ENCODE measurements at places on chromosomes 6 and 20.

DNA sequence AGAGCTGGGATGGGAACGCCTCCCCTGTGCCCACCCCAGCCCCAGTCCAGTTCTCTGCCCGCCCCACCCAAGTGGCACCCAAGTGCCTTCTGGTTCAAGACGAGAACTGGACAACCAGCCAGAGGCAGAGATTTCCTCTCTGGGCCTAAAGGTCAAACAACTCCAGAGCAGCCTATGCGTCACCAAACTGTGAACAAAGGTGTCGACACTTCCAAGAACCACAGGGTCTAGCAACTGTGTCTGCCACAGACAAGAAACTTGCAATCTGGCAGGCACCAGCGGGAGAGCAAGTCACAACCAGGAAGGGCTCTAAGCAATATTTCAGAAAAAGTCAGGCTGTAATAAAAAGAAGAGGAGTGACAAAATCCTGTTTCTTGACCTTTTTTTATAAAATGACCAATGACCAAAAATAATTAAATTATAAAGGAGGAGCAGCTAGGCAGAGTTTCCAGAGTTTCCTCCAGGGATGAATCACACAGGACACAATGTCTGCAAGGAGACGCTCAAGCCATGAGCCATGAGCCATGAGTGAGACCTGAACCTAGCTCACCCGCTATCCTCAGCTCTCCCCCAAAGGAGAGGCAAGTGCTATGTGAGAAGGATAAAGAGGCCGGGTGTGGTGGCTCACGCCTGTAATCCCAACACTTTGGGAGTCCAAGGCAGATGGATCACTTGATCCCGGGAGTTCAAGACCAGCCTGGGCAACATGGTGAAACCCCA is 11.1 kb downstream of the EDEM2 start:
- peak; percentile 40 for DNase-seq

- no peak for DNase-seq
Observed at GRCh38 chr6:21151530-21151929, 442.0 kb upstream of the SOX4 start.

- no peak for DNase-seq
Observed at GRCh38 chr6:1393641-1394283, 4.4 kb downstream of the FOXF2 start.

DNA sequence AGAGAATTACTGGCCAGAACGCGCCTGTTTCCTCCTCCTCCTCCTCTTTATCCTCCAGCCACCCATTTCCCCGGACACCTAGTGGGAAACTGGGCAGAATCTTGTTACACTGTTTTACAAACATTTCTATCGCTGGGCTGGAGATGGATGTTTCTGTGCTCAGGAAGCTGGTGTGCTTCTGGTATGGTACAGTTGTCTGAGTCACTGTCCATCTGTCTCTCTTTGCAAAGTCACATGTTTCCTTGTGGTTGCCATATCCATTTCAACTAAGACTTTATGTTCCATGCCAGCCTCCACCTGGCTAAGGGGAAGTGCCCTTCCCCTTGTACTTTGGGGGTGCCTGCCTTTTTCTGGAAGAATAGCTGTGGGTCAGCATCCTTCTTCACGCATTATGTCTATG is 52.9 kb upstream of the SLC22A16 start:
- DNase-seq: peak; percentile 47

GRCh38 chr6:14569394-14569793 is 451.8 kb downstream of the CD83 start:
- peak; percentile 37 for DNase-seq

- DNase-seq: no peak
Observed at GRCh38 chr20:7330850-7331249, 563.4 kb downstream of the BMP2 start.

- DNase-seq: peak; percentile 81
Observed at GRCh38 chr6:31680226-31681134, at the start of gene LY6G5C. Gene LY6G5C (minus strand): TSS chr6:31681067. CDS start chr6:31680373, 694 bp downstream.

DNA sequence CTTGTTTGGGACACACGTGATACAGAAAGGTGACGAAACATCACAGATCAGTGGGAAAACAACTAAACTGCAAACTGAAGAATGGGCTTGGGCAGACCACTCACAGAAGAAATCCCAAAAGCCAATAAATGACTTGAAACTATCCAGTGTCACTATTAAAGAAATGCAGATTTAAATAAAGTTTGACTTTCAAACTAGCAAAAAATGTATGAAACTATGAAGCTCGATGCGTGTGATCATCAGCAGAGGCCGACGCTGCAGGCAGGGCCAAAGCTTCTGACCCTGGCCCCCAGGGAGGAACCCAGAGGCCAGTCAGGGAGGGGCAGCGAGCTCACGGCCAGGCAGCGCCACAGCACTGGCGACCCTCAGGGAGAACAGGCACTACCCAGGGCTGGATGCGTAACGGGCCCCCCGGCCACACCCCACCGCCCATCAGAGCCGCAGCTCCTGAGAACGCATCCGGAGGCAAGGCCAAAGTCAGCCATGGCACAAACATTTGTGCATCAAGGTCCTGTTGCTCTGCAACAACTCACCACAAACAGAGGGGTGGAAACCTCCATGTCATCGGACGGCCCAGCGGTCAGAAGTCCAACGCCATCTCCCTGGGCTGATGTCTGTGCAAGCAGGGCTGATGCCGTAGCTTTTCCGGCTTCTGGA is 94.1 kb downstream of the YTHDF1 start:
- no peak for DNase-seq

- DNase-seq: no peak
Observed at GRCh38 chr20:13791540-13792459, 7.0 kb downstream of the NDUFAF5 start.

GRCh38 chr6:155317186-155317585 is 2.9 kb upstream of the TFB1M start:
- no peak for DNase-seq

DNA sequence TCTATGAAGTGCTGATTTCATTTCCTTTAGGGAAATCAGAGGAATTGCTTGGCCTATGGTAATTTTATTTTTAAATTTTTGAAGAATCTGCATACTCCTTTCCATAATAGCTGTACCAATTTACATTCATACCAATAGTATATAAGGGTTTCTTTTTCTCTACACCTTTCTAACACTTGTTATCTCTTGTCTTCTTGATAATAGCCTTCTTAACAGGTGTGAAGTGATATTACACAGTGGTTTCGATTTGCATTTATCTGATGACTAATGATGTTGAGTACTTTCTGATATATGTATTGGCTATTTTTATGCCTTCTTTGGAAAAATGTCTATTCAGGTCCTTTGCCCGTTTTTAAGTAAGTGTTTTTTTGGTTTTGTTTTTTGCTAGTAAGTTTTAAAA is 40.8 kb downstream of the SMAP1 start:
- no peak for DNase-seq

GRCh38 chr6:121335087-121336008 is 1.1 kb upstream of the TBC1D32 start:
- DNase-seq: no peak

- no peak for DNase-seq
Observed at GRCh38 chr6:31734247-31734820, 2.0 kb downstream of the CLIC1 start.

DNA sequence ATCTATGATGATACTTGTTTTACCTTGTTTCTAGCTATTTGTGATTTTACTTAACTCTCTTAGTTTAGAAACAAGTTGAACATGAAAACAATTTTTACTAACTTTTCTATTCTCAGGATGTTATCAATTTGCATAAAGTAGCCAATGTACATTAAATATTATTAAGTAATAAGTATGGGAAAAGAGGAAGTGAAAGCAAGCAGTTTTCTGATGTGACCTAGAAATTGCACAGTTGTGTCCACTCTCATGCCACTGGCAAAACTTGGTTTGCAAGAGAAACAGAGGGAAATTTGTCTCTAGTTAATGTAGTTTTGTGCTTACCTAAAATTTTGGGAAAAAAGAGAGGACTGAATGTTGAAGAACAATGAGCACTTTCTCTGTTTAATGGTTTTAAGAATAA is 19.2 kb upstream of the TSPYL1 start:
- DNase-seq: peak; percentile 70

DNA sequence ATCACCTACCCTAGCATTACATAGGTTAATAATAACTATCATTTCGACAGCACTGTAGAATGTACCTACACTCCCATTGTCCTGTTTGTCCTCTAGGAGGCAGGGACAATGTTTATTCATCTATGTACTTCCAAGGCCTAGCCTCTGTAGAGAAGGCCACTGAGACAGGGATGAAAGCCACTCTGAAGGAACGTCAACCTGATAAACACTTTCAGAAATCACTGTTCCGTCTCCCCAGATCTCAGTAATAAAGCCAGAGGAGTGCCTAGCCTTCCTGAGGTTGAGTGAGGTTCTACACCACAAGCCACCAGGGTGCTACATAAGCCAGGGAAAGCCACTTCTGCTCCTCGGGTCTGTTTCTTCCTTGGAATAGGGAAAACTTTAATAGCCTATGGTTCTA is 44.8 kb downstream of the POPDC3 start:
- DNase-seq: no peak

DNA sequence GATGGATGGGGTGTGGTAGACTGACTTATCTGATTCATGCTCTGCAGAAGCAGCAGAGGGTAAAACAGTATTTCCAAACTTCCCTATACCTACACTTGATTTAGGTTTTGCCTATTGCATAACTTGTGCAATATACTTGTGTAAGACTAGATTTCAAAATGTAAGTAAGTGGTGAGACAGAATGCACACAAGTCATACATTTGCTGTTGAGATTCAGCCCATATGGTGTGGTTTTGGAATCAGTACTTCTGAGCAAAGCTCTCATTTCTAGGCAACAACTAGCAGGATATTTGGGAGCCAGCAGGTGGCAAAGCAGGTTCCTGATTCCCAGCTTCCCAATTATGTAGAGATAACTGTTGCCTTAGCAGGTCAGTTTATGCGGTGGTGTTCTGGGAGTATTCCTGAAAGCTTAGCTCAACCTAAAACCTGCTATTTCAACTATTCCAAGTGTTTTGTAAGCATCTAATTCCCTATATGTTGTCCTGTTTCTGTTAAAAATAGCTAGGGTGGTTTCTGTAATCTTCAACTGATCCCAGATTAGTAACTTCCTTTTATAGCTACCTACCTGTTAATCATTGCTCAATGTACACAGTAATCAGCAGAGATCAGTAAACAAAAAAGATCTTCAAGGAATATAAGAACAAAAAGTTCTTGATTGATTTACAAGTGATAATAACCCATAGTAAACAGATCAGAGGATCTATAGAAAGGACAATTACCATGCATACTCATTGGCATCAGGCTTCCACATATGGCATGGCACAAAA is 8.5 kb upstream of the FABP7 start:
- peak; percentile 81 for DNase-seq

DNA sequence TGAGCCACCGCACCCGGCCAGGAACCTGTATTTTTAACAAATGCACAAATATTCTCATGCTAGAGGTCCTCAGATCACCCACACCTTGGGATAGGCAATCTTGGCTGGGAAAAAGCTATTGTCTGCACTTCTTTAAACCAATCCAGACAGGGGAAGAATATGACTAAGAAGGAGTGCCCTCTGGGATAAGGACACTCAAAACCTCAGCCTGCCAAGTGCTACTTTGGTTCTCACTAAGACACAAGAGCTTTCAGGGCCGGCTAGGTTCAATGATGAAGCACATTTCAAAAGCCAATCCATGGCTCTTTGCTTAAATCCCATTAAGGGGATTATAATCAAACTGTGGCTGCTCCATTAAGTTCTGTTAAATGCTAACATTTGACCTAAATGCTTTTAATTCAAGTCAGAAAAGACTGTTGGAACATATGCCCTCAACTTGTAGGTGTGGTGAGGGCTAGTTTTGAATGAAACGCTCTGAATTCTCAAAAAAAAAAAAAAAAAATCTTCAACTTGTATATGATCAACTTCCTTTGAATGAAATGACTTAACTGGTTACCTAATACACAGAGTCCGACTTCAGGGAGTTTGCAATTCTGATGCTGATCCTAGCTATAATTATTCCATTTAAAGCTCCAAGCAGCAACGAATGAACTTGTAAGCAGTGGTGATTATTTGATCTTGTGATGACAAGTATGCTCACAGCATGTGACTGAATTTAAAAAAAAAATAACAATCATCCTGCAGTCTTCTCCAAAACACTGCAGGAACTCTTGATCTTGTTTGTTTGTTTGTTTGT is 56.6 kb downstream of the SLC23A2 start:
- no peak for DNase-seq

DNA sequence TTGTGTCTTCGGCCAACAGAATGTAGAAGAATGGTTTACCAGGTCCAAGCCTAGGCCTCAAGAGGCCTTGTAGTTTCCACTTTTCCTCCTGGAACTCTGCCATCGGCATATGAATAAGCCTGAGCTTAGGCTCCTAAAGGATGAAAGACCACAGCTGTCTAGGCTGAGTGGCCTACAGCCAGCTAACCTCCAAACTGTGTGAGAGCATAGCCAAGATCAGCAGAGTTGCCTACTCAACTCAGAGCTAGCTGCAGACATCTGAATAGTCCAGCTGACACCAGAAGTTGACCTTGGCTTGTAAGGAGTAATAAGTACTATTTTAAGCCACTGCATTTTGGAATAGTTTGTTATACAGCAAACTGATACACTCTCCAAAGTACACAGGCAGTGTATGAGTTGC is 52.6 kb upstream of the SMIM29 start:
- DNase-seq: no peak

- DNase-seq: no peak
Observed at GRCh38 chr20:23043376-23043775, 6.1 kb downstream of the THBD start.

GRCh38 chr6:26222571-26222970 is 135.3 kb downstream of the HFE start:
- DNase-seq: no peak

- no peak for DNase-seq
Observed at GRCh38 chr6:71127374-71127773, 161.2 kb upstream of the OGFRL1 start.

- DNase-seq: no peak
Observed at GRCh38 chr6:3449750-3450305, 7.0 kb downstream of the SLC22A23 start.

GRCh38 chr20:23347791-23348190 is 2.8 kb upstream of the NXT1 start:
- peak; percentile 49 for DNase-seq
